Stimulated activated CD8-positive, alpha-beta memory T cell treated with anti-CD3 and anti-CD28 coated beads, Interleukin-2, amount 100 ng/mL, for 48 hours (primary cell): ENCODE measurements at places on chromosomes 3 and 15.

DNA sequence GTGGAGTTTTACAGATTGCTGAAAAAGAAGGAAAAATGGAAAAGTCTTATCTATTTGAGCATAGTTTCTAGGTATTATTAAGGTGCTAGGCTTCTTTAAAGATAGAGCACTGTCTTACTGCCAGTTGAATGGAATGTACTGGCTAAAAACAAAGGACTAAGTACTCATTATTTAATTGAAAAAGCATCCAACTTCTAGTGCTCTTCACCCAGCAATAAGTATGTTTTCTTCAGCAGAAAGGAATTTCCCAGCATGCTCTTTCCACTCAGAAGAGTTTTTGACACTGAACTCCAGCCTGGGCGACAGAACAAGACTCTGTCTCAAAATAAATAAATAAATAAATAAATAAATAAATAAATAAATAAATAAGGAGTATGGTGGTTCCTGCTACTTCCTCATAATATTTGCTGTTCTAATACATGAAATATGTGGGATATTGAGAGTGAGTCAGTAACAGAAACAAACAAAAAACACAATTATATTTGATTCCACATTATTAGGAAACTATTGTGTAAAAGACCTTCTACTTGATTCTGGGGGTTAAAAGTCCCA lies 70.6 kb downstream of the ATP13A4 start:
- no peak for DNase-seq

GRCh38 chr15:29805043-29805707 lies 17.1 kb downstream of the TJP1 start:
- no peak for DNase-seq

DNA sequence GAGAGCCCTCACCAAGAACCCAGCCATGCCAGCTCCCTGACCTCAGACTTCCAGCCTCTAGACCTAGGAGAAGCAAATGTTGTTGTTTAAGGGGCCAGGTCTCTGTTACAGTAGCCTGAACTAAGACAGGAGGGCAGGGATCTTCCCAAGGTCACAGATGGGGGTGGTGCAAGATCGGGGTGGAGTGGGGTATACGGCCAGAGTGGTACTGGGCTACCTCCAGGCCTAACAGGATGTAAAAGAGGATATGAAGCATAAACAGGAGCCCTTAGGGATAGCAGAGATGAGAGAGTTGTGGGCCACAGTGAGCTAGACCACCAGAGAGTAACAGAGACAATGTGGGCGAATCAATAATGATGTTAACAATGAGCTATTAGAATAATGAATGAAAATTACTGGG lies 82.9 kb downstream of the TOP2B start:
- DNase-seq, result no peak

GRCh38 chr15:26087881-26088280 lies 224.8 kb upstream of the ATP10A start:
- DNase-seq, result no peak

GRCh38 chr3:154794814-154795445 lies 285.2 kb upstream of the MME start:
- DNase-seq, result no peak

GRCh38 chr3:49831341-49831740 lies 17.6 kb upstream of the UBA7 start:
- no peak for DNase-seq

DNA sequence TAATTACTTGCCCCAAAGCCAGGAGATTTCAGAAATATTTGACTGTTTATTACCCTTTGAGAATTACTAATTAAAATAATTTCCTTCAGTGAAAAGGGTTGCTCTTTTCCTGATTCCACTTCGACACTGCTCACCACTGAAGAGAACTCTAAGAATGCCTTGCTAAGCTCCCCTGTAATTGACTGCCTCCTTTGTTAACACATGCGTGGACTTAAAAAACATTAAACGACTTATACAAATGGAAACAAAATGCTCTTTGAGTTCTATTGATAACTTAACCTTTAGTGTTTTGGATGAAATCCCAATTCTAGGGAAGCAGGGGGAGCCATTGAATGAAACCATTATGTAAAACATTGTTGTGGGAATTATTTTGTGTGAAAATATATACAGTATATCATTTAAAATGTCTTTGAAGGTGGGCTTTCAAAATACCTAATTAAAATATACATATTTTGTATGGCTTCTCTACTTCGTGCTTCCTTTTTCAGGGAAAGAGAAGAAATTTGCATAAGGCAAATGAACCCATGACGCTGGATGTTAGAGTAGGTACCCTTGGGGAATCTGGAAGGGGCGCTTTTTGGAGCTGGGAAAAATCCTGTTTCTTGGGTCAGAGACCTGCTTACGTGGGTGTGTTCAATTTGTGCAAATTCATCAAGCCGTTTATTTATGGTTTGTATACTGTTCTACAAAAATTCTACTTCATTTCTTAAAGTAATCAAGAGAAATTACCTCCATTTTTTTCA lies 64.2 kb downstream of the WWTR1 start:
- DNase-seq, result no peak

- DNase-seq, result no peak
Observed at GRCh38 chr3:155585384-155585783, 159.5 kb downstream of the PLCH1 start.

DNA sequence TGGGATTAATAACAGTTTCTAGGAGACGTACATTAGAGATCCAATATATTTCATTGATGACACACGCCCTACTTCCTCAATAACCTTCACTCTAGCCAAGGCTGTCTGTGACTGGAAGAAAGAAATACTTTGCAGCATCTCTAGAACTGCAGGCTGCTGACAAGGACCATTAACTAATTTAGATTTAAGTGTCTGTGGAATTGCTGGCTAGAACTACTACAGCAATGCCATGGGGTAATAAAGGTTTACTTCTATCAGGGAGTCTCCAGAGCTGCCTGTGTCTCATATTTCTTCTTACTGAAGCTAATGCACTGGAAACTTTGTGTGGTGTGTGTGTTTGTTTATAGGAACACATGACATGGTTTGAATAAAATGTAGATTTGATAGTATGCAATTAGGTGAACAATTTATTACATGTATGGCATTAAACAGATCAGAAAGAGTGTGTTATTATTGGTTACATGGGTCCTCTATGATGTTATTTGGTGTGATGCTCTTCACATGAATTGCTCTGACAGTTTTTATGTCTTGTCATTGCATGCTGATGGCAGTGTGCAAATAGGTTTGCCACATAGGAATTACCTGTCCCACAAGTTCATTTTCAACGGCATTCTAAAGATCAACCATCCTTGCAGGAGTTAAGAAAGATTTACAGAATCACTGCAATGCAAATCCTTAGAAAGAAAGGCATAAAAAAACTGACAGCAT lies 916.2 kb upstream of the CADM2 start:
- no peak for DNase-seq

GRCh38 chr3:70621451-70621850 lies 309.0 kb upstream of the MDFIC2 start:
- no peak for DNase-seq

DNA sequence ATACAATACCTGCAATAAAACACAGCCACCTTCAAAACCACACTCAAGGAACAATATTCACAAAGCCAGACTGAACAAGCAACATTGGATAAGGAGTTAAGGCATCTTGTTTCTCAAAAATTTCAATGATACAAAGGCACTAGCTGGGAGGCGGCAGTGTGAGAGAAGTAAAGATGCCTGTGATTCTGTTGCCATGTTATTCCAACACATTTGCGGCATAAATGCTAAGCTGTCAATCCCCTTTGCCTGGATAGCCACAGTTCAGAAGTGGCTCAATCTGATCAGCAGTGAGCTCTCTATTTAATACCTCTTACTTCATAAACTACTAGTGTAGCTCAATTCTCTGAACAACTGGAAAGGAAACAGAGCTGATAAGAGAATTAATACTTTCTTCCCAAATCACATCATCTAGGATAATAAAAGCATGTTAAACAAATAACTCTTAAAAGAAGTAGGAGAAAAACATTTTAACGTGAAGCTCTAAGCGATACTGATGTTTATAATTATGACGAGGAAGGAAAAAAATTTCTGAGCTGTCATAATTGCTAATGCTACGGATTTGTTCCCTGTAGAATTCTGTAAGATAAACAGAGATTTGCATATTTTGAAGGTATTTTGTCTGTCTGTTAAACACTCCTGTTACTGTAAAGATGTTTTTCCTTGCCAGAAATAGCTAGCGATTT lies 358.4 kb downstream of the FOXP1 start:
- no peak for DNase-seq

DNA sequence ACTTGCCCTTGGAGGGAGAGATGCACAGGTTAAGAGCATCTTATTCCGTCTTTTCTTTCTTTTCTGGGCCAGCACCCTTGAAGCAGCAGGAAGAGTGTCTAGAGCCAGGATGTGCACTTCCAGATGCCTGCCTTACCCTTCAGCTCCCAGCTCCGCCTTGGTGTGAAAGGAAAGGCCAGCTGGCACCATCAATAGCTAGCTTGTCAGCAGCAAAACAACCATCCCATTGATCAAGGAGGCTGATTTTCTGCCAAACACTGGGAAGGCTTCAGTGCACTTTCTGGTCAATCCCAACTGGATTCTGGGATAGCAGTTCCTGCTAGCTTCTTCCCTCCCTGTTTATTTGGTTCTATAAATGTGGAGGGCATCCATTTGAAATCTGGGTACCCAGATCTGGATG lies 110.9 kb upstream of the GALNT15 start:
- DNase-seq, result no peak

DNA sequence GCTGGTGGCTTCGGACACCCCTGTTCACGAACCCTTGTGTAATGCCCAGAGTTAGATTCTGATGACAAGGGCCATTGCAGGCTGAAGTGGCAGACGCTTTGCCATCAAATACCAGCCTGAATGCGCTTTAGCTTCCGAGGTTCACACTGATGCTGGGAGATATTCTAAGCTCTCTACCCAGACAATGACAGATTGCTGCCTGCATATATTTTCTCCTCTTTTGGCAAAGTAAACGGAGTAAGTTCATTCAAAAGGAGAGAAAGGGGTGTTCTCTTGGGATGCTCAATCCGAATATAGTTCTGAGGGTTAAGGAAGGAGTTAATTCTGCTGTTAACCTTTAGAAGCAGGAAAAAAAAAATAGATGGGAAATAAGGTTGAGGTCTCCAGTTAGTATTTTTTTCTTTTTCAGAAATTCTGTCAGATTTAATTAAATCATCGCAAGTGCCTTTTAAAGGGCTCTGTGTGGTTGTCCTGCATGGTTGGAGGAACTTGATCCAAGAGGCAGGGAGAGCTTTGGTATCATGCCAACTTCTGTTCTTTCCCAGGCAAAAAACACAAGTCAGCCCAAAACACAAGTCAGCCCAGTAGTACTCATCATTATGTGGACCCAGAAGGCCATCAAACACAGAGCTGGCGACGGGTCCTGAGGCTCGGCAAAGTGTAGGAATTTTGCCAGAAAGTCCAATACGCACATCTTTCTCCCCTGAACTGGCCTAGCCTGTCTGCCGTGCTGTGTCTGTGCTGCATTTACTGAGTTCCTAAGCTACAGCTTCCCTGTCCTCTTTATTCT lies 70.9 kb upstream of the ST8SIA2 start:
- DNase-seq, result no peak

- no peak for DNase-seq
Observed at GRCh38 chr15:96561593-96561992, 231.1 kb downstream of the NR2F2 start.

DNA sequence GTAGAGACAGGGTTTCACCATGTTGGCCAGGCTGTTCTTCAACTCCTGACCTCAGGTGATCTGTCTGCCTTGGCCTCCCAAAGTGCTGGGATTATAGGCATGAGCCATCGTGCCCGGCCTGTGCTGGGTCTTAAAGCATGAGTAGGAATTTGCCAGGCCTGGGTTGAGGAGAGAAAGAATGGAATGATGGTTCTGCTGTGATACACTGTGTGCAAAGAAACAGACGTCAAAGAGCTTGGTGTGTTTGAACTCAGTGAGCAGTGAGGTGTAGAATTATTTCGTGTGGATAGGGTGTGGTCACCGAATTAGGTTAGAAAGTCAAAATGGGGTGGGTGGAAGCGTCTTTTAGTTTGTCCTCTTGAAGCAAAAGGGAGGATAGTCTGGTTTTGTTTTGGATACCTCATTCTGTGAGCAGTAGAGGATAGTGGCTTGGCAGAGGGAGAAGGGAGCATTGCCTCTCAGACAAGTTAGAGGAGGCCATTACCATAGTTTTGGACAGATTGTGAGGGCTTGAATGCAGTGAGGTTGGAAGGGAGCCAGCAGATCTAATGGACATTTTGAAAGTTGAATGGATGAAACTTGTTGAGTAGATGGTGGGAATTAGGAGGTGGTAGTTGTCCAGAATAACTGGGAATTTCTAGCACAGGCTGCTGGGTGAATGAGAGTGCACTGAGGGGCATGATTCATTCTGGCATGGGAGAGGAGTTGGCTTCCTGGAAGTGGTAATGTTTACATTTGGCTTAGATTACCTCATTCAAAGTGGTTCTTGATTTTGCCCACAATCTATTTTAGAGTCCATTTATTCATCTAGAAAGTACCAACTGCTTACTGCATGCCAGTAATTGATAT lies 27.2 kb downstream of the AKAP13 start:
- no peak for DNase-seq

DNA sequence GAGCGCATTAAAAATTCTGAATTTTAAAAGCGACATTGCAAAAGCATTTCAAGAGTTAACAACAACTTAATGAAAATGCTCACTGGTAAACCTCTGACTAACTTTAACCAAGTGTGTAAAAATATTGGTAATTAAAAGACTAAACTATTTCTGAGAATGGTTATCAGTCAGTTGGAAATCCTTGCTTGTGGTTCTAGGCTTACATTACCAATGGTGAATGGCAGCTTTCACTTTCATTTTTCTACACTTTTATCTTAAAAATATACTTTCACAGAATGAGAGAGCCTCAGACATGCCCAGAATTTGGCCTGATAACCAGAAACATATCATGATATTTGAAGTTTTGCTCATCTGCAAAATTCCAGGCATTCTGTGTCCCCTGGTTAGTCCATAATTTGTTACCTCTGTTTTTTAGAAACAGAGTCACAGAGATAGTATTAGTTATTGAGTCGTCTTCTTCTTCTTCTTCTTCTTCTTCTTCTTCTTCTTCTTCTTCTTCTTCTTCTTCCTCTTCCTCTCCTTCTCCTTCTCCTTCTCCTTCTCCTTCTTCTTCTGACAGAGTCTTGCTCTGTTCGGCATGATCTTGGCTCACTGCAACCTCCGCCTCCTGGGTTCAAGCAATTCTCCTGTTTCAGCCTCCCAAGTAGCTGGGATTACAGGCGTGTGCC lies 5.5 kb upstream of the RNF111 start:
- DNase-seq, result no peak

- DNase-seq, result no peak
Observed at GRCh38 chr3:119643528-119643927, 16.9 kb downstream of the POPDC2 start.

DNA sequence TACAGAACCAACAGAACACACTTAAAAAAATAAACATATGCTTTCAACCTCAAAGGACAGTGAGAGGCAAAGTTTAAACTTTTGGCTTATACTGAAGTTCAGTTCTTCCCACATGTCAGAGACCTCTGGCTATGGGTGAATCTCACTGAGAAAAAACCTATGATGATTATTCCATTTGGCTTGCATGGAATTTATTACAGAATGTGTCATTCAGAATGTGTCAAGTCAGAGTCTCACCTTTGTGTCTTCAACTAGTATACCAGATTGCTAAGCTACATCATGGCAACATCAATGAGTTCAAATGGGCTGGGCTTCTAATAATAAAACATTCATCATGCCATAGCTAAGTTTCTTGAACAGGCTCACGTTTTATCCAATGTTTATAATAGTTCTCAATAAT lies 987.0 kb downstream of the NTRK3 start:
- no peak for DNase-seq

GRCh38 chr3:26894443-26894842 lies 271.9 kb downstream of the LRRC3B start:
- no peak for DNase-seq

GRCh38 chr15:45402955-45403877 lies 24.9 kb upstream of the GATM start:
- DNase-seq, result peak; percentile 19

- no peak for DNase-seq
Observed at GRCh38 chr3:149816986-149817385, 4.0 kb downstream of the RNF13 start.
